ENCODE measurements at places on chromosomes 7 and 10.

DNA sequence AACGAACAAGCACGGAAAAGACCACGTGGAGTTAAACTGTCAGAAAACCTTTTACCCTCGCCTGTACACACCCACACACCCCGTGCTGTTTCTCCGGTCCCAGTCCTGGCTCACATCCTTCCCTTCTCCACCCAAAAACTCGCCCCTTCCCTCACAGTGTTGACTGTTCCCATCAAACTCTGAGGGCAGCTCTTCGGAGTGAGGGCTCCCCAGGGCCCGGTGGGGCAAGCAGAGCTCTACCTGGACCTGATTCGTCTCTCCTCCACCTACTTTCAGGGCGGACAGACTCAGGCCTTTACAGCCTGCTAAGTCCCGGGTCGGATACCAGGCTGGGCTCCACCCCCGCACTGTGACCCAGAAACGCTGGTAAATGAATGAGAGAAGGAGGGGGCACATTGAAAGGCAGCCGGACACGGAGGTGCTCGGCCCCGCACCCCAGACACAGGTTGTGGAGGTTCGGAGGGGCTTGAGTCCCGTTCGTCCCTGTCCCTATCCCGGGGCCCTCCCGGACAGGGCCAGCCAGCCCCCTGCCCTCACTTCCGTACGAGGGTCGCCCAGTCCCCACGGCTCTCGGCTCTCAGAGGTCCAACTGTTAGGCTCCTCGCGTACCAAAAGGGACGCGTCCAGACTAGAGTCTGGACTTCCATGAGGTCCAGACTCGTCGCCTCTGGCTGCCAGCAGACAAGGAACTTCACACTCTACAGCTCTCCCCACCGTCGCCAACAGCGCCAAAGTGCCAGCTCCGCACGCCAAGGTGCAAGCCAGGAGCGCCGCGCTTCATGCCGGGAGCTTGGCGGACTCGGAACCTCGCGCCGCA, 31.7 kb upstream of the ASL start:
- peak; percentile 14 for DNase-seq

- DNase-seq, result no peak
Measured at GRCh38 chr7:64131696-64132095, 75.3 kb upstream of the ZNF735 start.

DNA sequence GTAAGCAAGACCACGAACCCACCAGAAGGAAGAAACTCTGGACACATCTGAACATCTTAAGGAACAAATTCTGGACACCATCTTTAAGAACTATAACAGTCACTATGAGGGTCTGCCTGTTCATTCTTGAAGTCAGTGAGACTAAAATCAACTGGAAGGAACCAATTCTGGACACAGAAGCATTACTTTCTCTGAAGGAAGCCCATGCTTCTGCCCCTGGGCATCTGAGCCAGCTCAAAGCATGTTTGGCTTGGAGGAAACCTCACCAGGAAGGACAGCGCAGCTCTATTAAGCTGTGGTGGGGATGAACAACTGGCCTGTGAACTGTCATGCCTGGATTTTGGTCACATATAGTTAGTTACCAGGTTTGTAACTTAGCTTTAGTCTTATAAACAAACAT, 132.4 kb upstream of the GDF10 start:
- no peak for DNase-seq

DNA sequence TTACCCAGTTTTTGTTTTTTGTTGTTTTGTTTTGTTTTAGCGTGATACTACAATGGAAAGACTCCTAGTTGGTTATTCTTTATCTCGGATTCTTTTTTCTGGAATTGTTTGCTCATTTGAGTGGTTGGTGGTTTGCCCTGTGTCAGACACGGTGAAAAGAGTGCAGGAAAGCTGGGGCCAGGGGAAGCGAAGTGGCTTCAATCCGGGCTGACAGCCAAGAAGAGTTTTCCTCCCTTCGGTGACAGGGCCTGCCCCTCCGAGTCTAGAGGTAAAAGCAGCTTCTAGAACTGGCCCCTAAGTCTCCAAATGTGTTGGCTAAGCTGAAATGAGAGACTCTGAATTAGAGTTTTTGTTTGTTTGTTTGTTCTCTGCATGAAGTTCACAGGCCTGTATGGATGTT, 5.7 kb upstream of the AP5Z1 start:
- DNase-seq, result no peak

DNA sequence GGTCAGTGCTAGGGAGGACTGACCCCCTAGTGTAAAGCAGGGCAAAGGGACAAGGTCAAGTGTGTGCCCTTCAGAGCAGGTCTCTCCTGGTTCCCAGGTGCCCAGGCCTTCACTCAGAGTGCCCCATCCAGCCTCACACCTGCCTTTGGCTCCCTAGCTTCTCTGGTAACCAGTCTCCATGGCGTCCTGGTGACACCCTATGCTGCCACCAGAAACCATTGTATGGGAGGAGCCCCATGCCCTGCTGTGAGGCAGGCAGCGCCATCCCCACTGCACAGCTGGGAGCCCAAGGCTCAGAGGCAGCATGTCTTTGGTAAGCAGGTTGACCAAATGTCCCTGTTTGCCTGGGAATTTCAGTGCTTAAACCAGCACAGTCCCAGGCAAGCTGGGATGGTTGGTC, 33.1 kb upstream of the HMX3 start:
- no peak for DNase-seq

DNA sequence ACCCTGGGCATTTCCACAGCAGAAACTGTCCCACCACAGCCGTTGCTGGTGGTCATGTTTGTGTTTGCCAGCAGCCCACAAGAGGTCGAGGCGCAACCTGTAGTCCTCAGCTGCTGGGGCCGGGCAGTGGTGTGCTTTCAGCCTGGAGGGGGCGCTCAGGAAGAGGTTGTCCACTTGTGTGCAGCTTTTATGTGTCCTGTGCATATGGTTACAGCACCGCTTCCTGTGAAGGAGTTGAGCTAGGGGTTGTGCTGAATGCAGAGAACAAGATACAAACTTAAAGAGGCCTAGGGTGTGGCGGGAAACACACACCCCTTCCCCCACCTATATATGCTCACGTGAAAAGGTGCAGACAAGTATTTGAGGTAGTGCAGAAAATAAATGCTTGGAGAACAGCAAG, 29.5 kb upstream of the PFKFB3 start:
- peak; percentile 49 for DNase-seq

GRCh38 chr10:22629852-22630233, 84.5 kb downstream of the PIP4K2A start:
- DNase-seq, result no peak

DNA sequence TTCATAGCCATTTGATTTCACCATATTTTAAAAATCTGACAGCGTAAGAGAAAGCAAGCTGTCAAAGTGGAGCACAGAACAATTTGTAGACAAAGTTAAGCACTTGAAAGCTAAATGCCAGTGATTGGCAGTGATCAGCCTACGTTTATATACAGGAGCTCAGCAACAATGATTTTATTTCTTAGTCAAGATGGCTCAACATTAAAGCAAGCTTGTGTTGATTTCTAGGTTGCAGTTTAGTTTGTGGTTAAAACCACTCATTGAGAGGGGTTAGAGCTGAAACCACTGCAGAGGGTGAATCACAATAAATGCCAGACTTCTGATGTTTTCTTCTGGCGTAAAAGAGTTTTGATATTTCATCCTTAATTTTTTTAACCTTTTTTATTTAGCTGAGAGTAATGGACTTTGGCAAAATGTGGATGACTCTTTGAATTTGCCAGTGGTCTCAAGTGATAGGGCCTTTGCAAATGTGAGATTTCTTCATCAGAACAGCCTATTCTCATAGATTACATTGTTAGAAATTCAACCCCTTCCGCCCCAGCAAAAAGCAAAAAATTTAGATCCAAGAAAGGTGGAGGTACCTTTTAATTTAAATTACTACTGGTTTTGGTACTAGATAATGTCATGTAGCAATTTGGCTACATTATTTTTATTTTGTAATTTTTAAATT, 73.8 kb downstream of the SHOC2 start:
- no peak for DNase-seq

DNA sequence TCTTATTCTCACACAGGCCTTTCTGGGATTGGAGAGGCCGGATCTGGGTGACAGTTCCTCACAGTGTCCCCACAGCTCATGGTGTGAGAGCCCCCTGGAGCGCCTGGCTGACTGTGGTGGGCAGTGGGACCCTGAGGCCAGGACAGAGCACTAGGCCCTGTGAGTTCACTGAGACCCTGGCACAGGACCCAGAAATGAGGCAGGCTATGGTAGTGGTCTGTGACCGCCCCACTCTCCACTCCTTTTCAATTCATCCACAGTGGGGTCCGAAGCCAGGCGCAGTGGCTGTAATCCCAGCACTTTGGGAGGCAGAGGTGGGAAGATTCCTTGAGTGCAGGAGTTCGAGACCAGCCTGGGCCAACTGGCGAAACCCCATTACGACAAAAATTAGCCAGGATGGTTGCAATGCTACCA, 95.9 kb upstream of the TNRC18 start:
- no peak for DNase-seq

DNA sequence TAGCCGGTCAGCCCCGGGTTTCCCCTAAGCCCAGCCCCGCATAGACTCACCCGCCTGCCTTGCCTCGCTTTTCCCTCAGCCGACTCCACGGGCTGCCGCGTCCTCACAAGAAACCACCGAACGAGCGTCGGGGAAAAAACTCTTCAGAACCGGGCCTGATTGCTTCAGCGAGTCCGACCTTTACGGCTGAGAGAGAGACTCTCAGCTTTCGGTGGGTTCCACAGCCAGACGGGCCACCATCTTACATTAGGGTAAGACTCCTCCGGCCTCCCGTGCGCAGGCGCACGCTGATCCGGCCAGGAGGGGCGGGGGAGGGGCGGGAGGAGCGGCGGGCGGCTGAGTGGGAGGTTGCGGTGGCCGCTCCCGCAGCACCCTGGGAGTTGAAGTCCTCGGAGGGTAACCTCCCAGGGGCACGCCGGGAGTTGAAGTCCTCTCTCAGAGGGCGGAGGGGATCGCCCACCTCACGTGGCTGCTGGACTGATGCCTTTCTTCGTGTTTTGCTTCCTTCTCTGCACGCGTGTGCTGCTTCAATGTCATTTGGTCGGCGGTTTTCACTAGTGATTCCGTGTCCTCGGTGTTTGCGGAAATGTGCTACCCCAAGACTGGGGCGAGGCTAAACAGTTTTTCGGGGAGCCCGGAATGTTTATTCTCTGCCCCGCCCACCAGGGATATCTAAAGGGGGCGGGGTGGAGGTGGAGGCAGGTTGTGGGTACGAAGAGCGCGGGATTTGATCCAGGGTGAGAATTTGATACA, at the start of gene CNOT4:
Gene CNOT4, minus strand, starts transcription at position 264 of the 753 bp plus-strand sequence. CDS start 71,771 bp downstream, outside the sequence.
- peak; percentile 98 for DNase-seq

DNA sequence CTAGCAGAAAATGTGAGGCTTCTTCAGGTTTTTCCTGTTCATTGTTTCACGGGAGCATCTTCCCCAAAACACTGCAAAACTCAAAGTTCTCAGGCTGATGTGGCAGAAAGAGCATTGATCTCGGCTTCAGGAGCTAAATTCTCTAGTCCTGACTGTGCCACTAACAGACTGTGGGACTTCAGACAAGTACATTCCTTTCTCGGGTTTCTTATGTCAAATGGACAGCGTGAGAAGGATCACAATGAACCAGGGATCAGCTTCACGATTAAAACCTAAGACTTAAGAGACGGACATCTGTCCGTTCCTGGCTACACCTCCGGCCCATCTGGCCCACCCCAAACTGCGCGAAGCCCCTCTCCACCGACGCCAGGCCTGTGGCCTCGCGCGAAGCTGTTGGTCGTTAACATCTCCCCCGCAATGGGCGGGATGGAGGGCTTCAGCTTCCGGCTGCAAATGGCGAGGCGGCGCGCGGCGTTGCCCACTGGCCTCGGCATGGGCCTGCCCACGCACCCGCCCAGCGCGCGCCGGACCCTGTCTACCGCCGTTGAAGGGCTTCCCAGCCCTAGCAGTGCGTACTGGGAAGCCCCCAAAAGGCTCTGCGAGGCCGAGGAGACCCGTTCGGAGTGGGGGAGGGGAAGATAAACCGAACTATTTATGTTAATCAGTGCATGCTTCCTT, 549 bp upstream of the DDX50 start:
- peak; percentile 67 for DNase-seq

- DNase-seq, result no peak
Measured at GRCh38 chr7:122719010-122719578, 16.4 kb upstream of the RNF148 start.

DNA sequence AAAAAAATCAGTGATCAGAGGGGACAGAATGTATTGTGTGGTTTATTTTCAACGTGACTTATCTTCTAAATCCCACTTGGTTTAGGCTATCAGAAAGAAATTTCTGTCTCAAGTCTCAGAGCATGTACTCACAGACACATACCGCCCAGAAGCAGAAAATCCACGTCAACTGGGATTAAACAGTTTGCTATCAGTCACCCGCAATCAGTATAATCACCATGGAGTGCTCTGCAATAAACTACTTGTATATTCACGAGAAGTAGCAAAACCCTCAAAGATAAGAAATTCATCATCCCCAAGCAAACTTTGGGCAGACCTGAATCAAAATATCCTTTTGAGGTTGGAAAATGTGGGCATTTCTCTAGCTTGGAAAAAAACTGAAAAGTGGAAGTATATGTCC, 259.1 kb downstream of the FGFR2 start:
- no peak for DNase-seq

GRCh38 chr7:22319424-22320403, 37.2 kb downstream of the RAPGEF5 start:
- no peak for DNase-seq

GRCh38 chr7:135180122-135180521, 9.6 kb upstream of the CYREN start:
- no peak for DNase-seq

GRCh38 chr10:8590518-8590917, 536.0 kb downstream of the GATA3 start:
- no peak for DNase-seq

- DNase-seq, result no peak
Measured at GRCh38 chr7:116713918-116714317, 41.9 kb downstream of the MET start.

DNA sequence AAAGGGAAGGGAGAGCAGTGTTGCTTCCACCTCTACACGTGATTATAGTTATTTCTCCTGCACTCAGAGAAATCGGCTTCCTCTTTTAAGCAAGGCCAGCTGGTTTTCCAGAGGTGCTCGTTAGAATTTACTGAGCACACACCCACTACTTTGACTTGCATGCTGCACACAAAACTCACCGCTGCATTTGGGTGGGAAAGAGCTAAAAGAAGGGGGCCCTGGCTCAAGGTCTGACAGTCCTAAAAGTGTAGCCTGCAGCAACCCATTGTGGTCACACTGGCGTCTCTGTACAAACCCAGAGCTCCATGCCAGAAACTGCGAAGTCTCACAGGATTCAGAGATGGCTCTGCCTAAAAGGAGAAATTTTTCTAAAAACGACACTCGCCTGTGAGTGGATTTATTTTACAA, 133.7 kb downstream of the SLC25A13 start:
- no peak for DNase-seq

- peak; percentile 49 for DNase-seq
Measured at GRCh38 chr10:124647421-124648130, 96.6 kb downstream of the FAM53B start.

- no peak for DNase-seq
Measured at GRCh38 chr10:77125231-77125630, 512.4 kb downstream of the KCNMA1 start.

GRCh38 chr10:87837445-87837844, 19.4 kb upstream of the ATAD1 start:
- no peak for DNase-seq

DNA sequence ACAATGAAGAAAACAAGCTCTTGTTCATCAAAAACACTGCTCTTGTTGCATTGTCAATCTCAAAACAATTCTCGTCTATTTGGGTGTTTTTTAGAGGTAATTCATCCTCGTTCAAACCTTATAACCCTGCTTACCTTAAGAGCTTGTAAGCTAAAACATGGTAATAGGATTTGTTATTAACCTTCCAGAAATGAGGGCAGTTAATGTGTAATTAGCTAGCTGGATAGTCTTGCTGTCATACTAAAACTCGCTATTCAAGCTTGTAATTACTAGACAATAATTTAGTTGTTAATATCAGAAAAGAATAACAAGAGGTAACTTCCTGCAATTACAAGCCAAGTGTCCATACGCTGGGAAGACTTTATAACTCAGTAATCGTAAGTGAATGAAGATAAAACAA, 101.6 kb downstream of the UBE2H start:
- DNase-seq, result no peak

Measured in activated T-cell treated with anti-CD3 and anti-CD28 coated beads for 48 hours (primary cell).